NCI-H460 (cell line): ENCODE measurements at places on chromosomes 5 and 9. TPM values are rescaled to one million over a fixed set of nuclear protein-coding genes. Genes with fewer than 3 reads are reported as not detected.

PCDHAC2 gene
- 1.0 and 1.2 TPM in 2 replicates for total RNA-seq

PCDHA1 gene
- 0.07 and 0.12 TPM in 2 replicates for total RNA-seq

DNA sequence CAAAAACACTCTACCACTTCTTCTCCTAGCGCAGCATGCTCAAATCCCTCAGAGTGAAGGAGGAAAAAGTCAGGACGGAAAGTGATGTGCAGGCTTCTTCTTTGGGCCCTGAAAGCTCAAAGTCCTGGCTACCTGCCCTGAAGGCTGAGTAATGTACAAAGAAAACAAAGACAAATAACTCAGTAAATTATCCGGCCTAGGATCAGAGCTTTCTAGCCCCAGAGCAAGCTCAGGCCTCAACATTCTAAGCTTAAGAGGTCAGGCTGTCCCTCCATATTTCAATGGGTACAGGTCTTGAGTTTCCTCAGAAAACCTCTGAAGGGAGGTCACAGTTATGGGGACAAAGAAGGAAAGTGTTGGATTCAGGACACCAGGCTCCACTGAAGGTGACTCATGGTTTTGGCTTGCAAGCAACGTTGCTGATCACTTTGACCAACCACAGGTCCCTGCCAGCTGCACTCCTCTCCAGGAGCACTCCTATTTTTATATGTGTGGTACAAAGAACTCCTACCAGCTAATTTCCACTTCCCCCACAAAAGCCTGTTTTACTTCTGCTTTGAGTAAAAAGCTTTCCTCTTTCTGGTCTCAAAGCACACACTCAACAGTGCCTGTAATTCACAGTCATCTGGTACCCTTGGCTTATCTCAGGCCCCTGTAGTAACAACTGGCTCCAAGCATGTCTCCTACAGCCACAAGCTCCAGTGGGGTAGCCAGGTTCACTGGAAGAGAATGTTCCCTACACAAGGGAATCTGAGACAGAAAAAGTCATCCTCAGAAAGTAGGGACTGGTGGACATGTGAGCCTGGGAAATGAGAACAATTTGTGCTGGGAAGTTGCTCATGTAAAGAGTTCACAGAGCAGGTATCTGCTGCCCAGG lies 115.7 kb downstream of the UGCG start:
- peak; percentile 60 for DNase-seq

DNA sequence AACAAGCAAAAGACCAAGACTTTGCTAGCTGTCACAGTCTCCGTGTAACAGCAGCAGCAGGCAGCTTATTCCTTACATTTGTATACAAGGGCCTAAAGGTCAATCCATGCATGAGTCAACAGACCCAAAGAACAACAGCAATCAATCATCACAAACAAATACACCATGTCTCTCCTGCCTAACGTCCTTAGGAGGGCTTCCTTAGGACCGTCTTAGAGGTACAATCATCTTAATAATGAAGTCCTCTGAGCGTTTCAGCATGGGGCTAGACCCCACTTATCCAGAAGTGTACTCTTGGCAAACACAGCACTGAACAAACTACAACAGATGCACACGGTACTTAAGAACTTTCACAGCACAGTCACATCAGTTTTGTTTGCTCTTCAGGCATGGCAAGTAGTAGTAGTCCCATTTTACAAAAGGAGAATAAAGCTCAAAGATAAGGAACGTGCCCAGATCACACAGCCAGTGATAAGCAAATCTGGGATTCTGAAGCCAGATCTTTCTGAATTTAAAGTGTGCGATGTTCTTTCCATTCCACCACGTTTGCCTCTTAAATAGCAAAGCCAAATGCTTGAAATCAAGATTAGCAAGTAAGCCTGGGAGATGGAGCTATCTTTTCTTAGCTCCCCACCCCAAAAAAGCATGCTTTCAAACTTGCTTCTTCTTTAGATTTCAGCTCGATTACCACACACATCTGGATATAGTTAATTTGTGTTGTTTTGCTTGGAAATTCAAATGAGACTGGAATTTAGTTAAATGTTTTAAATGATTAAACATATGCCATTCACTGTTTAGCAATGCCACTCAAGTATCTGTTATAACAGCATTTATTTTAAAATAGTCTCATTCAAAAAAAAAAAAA lies 24.2 kb downstream of the PSMB7 start:
- DNase-seq: peak; percentile 60

GRCh38 chr9:110076894-110077725 lies 130.8 kb downstream of the C9orf152 start:
- no peak for DNase-seq

DNA sequence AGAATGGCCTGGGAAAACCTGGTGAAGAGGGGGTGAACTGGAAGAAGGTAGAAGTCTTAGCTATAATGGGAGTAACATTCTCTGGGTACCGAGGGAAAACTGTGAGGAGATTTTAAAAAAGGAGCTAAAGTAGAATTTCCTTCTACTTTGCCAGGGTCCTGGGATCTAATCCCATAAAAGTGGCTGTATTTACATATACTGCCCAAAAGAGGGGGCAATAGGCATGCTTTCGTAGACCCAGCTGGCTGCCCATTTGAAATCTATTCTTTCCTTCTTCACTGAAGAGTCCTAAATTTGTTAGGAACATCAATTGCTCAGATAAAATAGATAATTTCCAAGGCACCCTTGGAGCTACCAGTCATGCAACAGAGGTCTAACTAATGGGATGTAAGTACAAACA lies 159.2 kb downstream of the CDC42SE2 start:
- DNase-seq: peak; percentile 13

DNA sequence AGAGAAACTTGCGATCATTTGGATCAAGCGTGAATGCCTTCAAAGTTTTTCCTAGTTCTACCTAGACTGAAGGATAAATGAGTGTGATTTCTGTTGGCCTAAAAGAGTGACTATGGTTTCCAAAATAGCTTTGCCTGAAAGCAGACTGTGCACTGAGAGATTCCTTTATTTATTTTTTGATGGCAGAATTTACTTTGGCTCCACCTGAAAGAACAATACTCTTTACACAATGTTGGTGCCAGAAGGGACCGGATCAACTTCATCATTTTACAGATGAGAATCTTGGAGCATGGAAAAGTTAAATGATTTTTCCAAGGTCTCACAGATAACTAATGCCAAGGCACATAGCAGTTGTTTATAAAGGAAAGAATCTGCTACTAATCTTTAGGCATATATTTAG lies 199.6 kb downstream of the KCTD16 start:
- DNase-seq: no peak

DNA sequence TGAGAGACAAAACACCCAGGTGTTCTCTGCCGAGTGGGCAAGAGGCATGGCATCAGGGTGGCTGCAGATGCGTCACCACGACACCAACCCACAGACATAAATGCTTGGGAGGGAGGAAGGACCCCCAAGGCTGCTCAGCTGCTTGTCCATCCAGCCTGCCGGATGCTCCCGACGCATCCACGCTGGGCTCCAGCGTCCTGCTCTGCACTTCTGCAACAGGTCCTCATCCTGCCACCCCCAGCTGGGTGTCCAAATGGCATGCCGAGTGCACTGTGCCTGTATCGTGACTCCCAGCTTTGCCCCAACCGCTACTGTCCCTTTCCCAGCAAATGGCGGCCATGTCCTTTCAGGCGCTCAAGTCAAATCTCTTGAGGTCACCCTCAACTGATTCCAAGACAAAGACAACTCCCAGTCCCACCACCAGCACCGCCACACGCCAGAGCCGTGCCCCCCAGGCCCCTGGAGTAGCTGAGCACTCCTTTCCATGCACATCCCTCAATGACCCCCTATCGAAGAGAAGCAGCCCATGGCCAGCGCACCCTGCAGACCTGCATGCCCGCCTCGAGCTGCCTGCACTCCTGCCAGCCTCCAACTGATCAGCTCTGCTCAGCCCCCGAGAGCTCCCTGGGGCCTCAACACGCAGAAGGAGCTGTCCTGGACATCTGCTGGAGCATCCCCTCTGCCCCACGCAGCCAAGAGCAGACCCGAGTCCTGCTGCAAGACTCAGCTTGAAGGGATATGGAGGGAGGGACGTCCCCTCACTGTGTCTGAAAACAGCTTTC lies 116.7 kb downstream of the ROR2 start:
- DNase-seq: no peak

DNA sequence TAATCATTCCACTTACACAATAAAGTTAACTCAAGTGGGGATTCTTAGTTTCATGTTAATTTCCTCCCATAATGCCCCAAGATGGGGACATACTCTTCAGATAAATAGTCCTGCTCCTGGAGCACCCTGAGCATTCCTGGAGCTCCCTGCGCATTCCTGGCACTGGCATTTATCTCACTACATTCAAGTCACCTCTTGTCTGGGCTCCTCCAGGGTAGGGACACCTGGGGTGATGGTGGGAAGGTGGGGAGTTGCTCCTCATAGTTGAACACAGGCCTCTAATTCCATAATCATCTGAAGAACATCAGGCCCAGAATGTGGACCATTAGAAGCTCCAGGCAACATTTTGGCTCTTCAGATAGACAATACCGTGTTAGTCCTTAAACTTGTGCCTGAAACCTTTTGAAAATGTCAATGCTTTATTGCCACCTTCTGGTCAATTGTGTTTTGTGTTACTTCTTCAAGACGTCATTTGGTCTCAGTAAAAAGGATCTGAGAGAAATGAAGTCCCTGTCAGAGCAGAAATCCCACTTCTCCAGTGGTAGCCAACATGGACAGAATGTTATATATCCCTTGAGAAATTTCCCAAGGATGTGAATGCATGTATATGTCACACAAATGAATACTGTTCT lies 14.2 kb upstream of the AGGF1 start:
- DNase-seq: peak; percentile 46

GRCh38 chr5:129135633-129136032 lies 41.1 kb downstream of the ISOC1 start:
- DNase-seq: peak; percentile 6

DNA sequence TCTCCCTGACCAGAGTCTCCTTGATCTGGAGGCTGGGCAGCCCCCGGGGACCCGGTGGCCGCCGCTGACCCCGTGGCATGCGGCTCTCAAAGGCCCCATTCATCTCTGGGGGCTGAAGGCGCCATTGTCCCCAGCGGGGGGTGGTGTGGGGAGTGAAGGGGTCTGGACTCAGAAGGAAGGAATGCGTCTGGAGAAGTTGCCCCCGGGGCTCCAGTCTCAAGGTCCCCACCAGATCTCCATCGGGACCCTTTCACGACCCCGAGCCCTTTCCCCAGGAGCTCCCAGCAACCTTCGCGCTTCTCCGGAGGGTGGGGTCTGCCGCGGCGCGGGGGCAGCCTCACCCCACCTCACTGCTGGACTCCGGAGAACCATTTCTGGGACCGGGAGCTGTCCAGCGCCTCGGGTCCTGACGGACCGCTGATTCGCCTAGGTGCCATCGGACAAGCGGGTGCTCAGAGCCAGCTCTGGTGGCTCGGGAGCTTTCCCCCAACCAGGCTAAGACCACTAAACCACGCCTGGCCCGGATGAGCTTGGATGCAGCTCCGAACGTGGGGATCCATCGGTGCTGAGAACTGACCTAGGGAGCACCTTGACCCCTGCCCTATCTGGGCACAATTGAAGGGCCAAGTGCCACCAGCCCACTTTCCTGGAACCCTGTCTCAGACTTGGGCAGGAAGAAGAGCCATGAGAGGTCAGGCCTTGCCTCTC lies 5.1 kb upstream of the PCDH1 start:
- no peak for DNase-seq

- DNase-seq: peak; percentile 67
These were observed 4.0 kb upstream of the FCHO2 start for GRCh38 chr5:72951671-72952468.
